ENCODE measurements at places on chromosomes 7 and 10.

DNA sequence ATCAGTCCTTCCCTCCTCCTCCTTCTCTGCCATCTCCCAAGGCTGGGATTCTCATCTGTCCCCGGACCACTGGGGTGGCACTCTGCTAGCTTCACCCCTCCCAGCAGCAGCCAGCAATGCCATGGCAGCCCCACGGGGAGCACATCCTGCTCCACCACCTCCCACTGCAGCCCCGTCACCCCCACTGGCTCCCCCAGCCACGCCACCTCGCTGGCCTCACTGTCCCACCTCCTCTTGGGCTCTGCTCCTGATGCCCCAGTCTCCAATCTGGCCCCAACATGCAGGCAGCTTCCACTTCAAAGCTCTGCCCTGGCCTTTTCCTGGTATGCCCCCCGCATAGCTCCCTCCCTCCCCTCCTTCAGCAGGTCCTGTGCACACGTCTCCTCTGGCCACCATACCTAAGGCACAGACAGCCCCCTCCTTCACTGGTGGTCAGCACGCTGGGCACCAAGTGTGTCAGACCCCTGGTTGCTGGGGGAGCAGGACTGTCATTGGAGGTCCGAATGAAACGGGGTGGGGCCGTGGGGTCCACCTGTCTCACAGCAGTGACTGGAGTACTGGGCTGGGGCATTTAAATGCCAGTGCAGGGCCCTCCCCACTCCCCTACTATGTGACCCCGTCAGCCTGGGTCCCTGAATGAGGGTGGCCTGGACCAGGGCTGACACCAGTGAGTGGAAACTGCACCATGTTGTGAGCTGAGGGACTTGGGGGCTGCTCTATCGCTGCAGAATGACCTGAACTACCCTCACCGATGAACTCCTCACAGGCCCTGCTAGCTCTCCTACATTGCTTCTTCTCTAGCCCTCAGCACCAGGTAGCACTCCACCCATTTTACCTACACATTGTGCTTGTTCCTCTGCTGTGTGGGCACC is 38.7 kb downstream of the RASGEF1A start:
- DNase-seq, result no peak

DNA sequence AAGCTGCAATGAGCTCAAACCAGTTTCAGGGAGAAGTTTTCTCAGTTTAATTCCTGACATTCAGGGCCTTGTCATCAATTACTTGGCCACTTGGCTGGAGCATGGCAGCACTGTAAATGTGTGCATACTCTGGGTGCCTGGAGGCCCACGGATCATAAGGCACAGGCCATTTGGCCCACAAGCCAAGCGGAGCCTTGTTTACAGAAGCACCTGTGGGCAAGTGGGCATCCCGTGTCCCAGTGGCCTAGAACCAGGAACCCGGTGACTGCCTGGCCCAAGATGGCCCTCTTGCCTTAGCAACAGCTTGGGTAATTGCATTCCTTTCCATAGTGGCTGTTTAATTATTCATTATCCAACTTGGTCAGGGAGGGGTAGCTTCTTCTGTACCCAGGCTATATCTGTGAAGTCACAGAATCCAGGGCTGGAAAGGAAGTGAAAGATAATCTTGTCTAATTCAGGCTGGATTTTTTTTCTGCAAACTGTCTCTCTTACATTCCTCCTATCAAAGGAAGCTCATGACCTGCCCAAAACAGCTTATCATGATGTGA is 426.4 kb upstream of the ZMIZ1 start:
- no peak for DNase-seq

GRCh38 chr10:95356-96115 is 39.7 kb upstream of the ZMYND11 start:
- no peak for DNase-seq

- DNase-seq, result peak; percentile 4
Measured at GRCh38 chr7:44431091-44431608, 59.3 kb downstream of the NUDCD3 start.

DNA sequence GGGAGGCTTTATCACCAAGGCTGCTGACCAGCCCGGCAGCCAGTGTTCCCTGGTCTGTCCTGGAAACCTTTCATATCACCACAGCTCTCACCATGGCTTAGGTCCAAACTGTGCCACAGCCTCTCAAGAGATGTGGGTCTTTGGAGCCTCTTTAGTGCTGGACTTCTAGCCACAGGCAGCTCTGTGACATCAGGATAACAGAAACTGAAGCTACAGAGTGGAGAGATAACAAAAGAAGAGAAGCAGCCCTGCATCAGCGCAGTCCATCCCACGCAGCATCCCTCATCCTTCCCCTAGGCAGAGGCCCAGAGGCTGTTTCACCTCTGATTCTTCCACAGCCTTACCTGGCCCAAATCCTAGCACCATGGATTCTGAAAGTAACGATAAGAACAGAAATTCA is 187.9 kb upstream of the KMT2E start:
- DNase-seq, result no peak

- DNase-seq, result no peak
Measured at GRCh38 chr7:45071528-45071927, 17.2 kb downstream of the NACAD start.
